ENCODE measurements at places on chromosomes 2 and 18. TPM values are rescaled to one million over a fixed set of nuclear protein-coding genes. Genes with fewer than 3 reads are reported as not detected.

Gene ZEB2
- 9.7 TPM for total RNA-seq

Gene NT5DC4
- total RNA-seq: not detected

Gene LIMS4
- total RNA-seq: 6.3 TPM

Gene CNTNAP5
- total RNA-seq: not detected

Gene ODC1
- 235 TPM for total RNA-seq

Gene NR4A2
- 0.54 TPM for total RNA-seq

Gene INO80D
- 5.2 TPM for total RNA-seq

Gene TMBIM1
- 128 TPM for total RNA-seq

Gene USP34
- total RNA-seq: 48.1 TPM

Gene IL1RN
- not detected for total RNA-seq
